Mesothelial cell of epicardium (in vitro differentiated cells): ENCODE measurements at places on chromosomes 1 and 21. TPM values are rescaled to one million over a fixed set of nuclear protein-coding genes. Genes with fewer than 3 reads are reported as not detected.

UBE2Q1 gene
- total RNA-seq = 56.8 to 60.1 TPM (median 57.6 TPM) in 3 replicates

KRTAP13-2 gene
- total RNA-seq = not detected in 3 replicates

PLCH2 gene
- 1.7 to 2.1 TPM (median 1.8 TPM) in 3 replicates for total RNA-seq

ERG gene
- total RNA-seq = 2.5 to 3.1 TPM (median 3.0 TPM) in 3 replicates

ECE1 gene
- 39.3 to 41.8 TPM (median 41.1 TPM) in 3 replicates for total RNA-seq

IL23R gene
- total RNA-seq = 0.09 TPM in 1 of 3 replicates, not detected in the others

LDLRAD2 gene
- 0.75 to 1.1 TPM (median 1.0 TPM) in 3 replicates for total RNA-seq

SRSF11 gene
- 338 to 357 TPM (median 348 TPM) in 3 replicates for total RNA-seq

DNA sequence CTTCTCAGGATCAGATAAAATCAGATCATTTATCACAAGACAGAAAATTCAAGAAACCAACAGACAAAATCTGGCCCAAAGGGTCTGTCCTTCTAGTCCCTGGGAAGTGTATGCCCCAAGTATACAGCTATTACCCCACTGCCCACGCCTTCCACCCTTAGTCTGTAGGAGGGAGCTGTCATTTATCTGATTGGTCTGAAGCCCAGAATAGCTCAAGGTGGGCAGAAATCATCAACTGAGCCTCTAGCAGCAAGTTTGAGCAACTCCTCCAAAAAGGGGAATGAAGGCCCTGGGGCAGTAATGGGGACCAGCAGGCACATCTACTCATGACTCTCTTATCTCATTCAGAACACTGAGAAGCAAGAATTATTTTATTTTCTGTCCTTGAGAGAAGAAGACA, 126.9 kb downstream of the MATN1 start:
- DNase-seq = no peak

GRCh38 chr1:11350265-11350664, 77.3 kb downstream of the UBIAD1 start:
- no peak for DNase-seq

DNA sequence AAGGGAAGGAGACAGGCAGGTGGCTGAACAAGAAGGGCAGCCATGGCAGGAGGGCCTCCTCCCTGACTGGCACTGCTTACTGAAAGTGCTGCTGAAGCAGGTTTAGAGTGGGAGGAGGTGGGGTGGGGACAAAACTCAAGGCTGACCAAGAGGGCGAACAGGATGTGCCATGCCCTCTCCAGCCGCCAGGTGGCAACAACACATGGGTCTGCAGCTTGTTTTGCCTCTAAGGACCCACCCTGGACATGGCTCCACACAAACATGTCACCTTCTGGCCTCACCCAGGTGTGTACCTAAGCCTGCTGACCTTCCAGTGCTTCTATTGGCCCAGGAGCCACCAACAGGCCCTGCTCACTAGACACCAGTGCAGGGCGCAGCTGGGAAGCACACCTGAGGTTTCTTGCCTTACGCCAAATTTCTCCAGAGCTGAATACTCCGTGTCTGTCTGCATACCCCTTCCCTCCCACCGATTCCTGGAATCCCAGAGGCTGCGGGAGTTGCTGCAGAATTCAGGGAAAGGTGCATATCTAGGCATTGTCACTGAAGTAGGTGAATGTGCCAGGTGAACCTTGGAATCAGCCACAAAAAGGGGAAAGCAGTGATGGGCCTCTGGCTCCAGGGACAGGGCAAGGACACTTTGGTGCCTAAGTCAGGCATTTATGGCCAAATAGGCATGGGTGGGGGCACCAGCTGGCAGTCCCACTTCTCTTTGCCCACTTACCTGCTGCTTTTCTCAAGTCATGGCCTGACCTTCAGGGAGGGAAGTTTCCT, 5.3 kb downstream of the PSRC1 start:
- DNase-seq = peak; percentile 78

DNA sequence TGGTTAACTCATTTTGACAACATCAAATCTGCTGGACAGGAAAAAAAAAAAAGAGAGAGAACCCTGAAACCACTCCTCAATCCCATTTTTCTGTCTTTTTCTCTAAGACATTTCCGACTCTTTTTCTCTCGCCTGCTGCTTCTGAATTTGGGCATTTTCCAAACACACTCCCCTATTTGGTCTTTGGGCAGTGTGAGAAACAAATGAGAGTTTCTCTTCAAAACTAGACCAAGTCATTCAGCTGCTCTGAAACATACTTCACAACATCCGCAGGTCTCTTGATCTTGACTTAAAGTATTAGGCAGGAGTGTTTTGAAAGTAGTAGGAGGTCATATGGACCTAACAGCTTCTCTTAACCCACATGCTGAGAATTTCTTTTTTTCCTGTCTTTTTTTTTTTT, 364.8 kb upstream of the ESRRG start:
- DNase-seq = no peak

DNA sequence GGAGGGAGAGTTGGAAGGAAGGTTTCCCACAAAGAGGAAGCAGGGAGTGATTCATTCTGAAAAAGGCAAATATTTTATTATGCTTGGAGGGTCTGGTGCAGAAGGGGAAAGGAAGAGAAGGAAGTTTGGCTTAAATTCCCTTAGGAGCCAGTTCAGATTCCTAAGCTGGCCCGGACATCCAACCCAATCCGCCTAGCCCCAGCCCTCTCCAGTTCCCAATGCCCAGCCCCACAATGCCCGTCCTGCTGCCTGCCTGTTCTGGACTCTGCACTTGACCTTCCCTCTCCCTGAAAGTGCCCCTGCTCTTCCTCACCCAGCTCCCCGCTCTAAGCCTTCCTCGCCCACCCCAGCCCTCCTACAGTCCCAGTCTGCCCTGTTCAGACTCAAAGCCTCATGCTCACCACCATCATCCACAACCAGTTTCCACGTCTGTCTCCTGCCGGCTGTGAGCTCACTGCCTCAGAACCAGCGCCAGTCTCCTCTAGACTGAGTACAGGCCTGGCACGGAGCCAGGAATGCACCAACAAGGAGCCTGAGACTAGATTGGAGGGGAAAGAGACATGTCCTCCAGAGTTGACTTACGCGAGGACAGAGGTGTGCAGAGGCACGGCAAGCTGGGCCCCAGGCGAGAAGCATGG, 18.9 kb downstream of the CAPN2 start:
- DNase-seq = peak; percentile 82

DNA sequence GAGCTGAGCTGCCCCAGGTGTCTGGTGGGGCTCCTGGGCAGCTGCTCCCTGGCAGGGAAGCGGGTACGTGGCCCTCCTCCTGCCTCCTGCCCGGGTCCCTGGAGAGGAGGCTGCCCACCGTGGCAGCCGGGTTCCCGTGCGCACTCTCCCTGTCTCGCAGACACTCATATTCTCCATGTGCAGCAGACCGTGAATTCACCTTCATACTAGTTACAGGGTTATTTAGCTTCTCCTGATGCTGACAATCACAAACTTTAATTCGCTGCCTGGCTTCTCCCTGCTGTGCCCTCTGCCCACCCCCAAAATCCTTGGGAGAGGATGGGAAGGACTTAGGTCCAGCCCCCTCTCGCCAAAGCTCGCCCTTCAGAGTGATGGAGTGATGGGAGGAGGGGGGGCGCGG, 95.3 kb downstream of the CASZ1 start:
- no peak for DNase-seq

DNA sequence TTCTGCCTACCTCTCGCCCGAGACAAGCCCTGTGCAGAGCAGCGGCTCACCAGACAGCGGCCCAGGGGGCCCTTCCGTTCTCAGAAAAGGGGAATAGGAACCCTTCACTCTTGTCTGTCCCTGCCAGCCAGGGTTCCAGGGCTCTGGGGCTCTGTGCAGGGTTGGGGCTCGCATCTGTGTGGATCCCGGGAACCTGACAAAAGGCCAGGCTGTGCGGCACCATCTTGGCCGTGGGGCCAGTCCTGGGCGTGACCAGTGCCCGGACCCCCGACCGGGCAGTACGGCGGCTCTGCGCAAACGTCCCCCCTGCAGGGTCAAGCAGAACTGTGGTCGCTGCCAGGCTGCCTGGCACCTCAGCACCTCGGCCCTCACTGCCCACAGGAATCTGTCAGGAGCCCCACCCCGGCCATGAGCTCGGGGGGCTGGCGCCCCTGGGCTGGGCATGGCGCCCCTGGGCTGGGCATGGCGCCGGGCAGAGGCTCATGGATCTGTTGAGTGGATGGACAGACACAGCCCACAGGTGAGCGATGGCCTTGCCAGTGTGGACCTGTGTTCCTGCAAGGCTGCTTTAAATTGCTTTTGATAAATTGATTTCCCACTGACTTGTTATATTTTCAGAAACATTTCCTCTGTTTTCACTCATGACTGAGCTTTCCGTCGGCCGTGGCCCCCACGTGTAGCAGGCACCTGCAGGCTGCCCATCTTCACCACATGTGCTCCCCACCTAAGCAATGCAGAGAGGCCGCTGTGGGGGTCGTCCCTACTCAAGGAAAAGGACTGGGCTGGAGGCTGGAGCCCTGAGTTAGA, 59.0 kb downstream of the SLX9 start:
- no peak for DNase-seq

DNA sequence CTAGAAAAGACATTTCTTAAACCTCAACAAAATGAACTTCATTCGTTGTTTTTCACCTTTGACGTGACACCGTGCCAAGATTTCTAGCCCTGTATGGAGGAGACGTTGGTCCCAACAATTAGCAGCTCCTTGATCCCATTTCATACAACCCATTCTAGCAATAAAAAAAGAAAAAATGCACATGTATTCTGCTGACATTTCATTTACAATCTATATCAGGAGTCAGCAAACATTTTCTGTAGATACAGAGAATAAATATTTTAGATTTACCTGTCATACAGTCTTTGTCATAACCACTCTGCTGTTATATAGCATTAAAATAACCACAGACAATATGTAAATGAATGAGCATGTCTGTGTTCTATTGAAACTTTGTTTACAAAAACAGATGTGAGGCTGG, 7.0 kb upstream of the TAF1A start:
- no peak for DNase-seq

DNA sequence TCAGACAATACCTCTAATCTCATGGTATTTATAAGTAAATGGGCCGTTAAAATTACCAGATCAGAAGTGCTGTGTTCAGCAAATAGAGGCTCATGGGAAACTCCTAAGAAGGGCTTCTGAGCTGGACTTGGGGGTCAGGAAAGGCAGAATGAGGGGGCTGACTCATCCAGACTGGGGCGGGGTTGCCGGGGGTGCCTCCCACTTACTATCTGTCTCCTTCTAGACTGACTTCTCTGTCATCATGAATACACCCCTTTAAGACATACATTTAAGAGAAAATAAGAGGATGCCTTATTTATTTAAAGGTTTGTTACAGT, 96.0 kb upstream of the ERRFI1 start:
- no peak for DNase-seq

- no peak for DNase-seq
These were observed 33.0 kb upstream of the SH2D1B start for GRCh38 chr1:162444903-162445302.

- DNase-seq = no peak
These were observed 126.2 kb upstream of the DAB1 start for GRCh38 chr1:57550092-57550491.

- no peak for DNase-seq
These were observed 12.8 kb downstream of the TRAPPC10 start for GRCh38 chr21:44024887-44025353.

- DNase-seq = peak; percentile 95
These were observed 645 bp downstream of the IVNS1ABP start for GRCh38 chr1:185316163-185317033.

DNA sequence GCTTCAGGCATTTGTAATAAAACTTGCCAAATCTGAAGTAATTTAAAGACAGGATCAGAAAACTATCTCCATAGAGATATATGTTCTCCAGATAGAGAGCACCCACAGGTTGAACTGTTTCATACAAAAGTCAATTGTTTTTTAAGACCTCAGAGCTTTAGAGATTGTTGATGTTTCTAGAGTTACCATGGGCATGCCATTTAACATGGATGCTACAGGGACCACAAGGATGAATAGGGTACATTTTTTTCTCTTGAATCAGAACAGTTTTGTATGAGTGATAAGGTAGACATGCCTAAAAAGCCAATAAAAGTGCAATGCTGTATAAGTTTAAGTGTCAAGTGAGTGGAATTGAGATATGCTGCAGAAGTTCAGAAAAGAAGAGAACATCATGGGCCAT, 511.0 kb upstream of the CAMK1G start:
- DNase-seq = no peak

GRCh38 chr1:186985889-186986491, 157.2 kb downstream of the PLA2G4A start:
- DNase-seq = no peak

DNA sequence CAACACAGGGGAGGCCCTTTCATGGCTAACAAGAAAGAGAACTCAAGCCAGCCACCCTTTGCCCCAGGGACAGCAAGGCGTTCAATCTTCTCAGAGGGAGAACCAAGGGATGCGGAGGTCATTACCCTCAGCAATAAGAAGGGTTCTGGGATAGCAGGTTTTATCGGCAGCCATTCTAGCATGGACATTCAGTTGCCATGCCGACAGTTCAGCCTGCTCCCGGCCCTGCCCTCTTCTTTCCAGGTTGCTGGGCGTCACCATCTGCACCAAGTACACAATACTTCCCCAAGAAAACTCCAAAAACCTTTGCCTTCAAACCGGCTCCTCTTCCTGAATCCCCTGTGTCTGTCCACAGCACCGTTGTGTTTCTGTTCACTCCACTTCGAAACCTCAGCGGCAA, 47.1 kb downstream of the SYT2 start:
- DNase-seq = no peak

- DNase-seq = no peak
These were observed 81.5 kb downstream of the PTGER3 start for GRCh38 chr1:70966018-70966638.

DNA sequence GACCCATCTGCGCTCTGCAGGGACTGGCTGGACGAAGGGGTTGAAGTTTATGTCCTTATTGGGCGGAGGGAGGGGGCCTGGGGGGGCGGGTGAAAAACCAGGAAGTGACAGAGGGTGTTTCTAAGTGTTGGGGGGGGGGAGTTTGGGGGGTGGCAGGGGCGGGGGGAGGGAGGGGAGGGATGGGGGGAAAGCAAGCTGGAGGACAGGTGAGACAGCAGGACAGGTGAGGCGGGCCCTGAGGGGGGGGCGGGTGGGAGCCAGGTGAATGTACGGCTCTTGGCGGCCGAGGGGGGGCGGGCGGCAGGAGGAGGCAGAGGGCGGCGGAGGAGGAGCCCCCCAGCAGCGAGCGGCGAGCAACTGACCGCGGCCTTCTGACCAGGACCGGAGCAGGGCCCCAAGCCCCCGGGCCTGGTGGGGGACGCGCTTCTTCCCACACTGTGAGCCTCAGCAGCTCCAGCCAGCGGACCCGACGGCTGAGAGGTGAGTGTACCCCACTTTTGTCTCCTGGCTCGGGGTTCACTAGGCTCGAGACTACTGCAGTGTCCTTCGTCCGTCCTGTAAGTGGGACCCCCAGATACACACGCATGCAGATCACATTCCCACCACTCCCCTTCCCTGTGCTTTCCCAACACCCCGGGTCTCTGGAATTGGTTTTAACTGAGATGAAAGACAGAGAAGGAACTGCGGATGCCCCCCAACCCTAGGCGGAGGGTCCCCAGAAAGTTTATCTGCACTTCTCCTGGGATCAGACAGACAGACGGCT, at the start of gene ZBTB7B:
Gene ZBTB7B, plus strand, starts transcription at position 339 of the 763 bp plus-strand sequence. CDS start 11,859 bp downstream, outside the sequence.
- no peak for DNase-seq
